GM23338 (cell line): ENCODE measurements at places on chromosomes 11 and 22. TPM values are rescaled to one million over a fixed set of nuclear protein-coding genes. Genes with fewer than 3 reads are reported as not detected.

DNA sequence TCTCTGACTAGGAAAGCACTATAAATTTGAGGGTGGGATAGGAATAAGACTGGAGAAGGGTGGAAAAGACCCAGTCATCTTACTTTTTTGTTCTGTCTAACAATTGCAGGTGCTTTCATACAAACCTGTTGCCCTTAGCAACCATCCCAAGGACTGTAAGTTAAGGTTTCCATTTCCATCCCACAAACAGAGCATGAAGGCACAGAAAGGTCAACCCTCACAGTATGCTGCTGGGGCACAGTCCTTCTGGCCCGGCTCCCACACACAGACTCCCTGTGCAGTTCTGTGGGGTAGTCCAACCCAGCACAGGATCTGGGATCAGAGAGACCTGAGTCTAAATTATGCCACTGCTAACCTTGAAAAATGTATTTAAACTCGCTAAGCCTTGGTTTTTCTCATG lies 38.4 kb upstream of the ETS1 start:
- DNase-seq: no peak
- no peak overlapping the region for H3K27ac ChIP-seq
- H3K4me3 ChIP-seq: no peak overlapping the region
- peaks cover 38% of the 10 kb centered on the region for H3K4me1 ChIP-seq
- H3K27me3 ChIP-seq: no peaks in the 10 kb centered on the region

The NDUFC2 gene
- total RNA-seq: 122 and 174 TPM in 2 replicates

- H3K4me1 ChIP-seq: 0 out of 2 replicates have a peak, but pooled peaks cover 12% of the 10 kb centered on the region
- H3K36me3 ChIP-seq: no peaks in the 10 kb centered on the region
- no peak for DNase-seq
- H3K27ac ChIP-seq: no peak overlapping the region
- no peaks in the 10 kb centered on the region for H3K27me3 ChIP-seq
Measured at GRCh38 chr11:2093575-2094353, 45.4 kb downstream of the IGF2 start.

The IGF2 gene
- 0.70 and 1.4 TPM in 2 replicates for total RNA-seq

DNA sequence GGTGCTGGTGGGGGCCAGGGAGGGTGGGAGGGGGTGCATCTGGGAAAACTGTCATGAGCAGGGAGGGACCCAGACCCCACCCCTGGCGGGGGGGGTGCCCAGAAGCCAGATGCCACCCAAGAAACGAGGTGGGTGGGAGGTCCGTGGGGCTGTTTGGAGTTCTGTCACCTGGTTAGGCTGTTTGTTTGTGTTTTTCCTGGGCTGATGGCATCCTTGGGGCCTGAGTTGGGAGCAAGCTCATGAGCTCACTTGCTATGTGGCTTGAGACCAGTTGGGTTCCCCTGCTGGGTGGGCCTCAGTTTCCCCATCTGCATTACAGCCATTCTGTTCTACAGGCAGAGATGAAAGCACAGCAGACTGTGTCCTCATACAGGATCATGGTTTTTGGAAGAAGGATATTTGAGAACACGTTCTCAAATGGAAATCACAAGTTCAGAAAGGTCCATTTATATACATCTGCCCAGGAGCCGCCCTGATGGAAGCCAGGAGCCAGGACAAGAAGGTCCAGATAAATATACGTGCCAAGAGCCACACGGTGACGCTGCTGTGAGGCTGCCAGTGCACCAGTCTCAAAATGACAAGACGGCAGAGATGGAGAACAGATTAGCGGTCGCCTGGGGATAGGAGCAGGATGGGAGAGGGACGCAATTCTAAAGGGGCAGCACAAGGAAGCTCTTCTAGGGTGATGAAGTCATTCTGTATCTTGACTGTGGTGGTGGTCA lies 312.9 kb downstream of the MN1 start:
- no peak for DNase-seq
- no peak overlapping the region for H3K4me3 ChIP-seq
- H3K4me1 ChIP-seq: no peaks in the 10 kb centered on the region
- H3K27me3 ChIP-seq: no peaks in the 10 kb centered on the region
- H3K27ac ChIP-seq: no peak overlapping the region

The TNKS1BP1 gene
- total RNA-seq: 61.0 and 72.2 TPM in 2 replicates

DNA sequence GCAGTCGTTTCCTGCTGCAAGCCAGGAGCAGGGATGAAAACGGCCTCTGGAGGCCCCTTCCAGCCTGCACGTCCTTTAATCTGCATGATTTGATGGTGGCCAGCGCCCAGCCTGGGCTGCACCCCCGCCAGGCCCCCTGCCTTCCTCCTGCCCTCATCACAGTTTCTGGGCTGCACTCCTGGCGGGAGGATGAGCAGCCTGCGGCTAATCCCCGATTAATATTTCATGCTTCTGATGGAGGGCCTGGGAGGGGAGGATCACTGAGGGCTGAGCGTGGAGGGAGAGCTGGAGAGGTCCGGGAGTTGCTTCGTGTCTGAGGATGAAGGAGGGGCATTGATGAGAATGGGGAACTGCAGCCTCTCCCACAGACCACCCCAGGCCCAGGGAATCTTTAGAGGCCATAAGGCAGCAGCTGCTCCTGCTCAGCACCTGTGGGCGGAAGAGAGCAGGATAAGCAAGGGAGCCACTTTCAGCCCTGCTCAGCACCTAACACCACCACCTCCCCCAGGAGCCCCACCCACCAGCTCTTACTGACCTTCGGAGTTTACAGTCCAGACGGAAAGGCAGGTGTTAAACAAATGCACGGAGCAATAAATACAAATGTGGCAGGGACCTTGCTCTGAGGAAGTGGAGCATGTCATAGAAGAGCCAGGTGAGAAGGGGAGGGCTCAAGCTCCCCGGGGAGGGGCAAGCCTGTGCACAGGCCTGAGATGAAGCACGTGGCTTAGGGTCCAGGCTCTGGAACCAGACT lies 135.0 kb upstream of the NECTIN1 start:
- H3K4me3 ChIP-seq: no peak overlapping the region
- no peak overlapping the region for H3K27ac ChIP-seq
- H3K27me3 ChIP-seq: no peaks in the 10 kb centered on the region

The MUC5B gene
- 0.90 TPM in 1 of 2 replicates, not detected in the other for total RNA-seq

- H3K27ac ChIP-seq: no peak overlapping the region
- peaks cover 20% of the 10 kb centered on the region for H3K4me1 ChIP-seq
- no peaks in the 10 kb centered on the region for H3K27me3 ChIP-seq
- no peak overlapping the region for H3K4me3 ChIP-seq
- H3K36me3 ChIP-seq: no peaks in the 10 kb centered on the region
Measured at GRCh38 chr22:30743257-30744020, 48.8 kb downstream of the OSBP2 start.

The OR56A1 gene
- total RNA-seq: 0.35 and 0.97 TPM in 2 replicates

DNA sequence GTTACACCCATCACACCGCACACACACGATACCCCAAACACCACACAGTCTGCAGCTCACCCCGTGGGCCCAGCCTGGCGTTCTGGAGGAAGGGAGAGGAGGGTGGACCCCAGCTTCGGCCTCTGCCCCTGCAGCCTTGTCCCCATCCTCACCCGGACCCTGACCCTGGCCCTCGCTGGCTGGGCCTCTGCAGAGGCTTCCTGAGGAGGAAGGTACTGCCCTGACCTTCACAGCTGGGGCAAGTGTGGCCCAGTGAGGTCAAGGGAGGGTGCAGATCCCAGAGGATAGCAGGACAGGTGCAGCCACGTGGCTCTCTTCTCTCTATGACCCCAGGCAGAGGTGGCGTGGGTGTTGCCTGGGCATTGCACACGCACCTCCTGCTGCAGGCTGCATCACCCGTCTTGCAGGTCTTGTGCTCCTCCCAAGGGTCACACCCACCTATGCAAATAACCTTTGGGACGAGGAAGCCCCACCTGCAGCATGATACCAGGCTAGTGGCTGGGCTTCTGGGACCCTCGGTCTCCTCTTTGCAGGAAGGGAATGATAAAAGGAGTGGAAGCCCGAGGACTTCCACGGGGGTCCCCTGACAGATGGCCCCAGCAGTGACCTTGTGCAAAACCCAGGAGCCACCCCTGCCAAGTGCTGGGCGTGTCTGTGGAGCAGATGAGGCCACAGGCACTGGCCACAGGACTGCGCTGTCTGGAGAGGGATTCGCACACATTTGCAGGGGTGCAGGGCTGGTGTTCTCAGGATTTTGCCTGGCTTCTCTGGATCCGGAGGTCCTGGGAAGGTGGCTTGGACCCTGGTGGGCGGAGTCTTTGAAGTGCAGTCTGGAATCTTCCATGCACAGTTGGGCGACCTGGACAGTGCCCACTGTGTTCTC lies 1241.5 kb downstream of the BRD1 start:
- H3K27ac ChIP-seq: no peak overlapping the region
- H3K4me3 ChIP-seq: no peak overlapping the region

GRCh38 chr22:38163844-38164550 lies 17.6 kb downstream of the PLA2G6 start:
- H3K4me1 ChIP-seq: no peaks in the 10 kb centered on the region
- H3K4me3 ChIP-seq: no peak overlapping the region
- H3K36me3 ChIP-seq: no peaks in the 10 kb centered on the region
- no peak for DNase-seq

DNA sequence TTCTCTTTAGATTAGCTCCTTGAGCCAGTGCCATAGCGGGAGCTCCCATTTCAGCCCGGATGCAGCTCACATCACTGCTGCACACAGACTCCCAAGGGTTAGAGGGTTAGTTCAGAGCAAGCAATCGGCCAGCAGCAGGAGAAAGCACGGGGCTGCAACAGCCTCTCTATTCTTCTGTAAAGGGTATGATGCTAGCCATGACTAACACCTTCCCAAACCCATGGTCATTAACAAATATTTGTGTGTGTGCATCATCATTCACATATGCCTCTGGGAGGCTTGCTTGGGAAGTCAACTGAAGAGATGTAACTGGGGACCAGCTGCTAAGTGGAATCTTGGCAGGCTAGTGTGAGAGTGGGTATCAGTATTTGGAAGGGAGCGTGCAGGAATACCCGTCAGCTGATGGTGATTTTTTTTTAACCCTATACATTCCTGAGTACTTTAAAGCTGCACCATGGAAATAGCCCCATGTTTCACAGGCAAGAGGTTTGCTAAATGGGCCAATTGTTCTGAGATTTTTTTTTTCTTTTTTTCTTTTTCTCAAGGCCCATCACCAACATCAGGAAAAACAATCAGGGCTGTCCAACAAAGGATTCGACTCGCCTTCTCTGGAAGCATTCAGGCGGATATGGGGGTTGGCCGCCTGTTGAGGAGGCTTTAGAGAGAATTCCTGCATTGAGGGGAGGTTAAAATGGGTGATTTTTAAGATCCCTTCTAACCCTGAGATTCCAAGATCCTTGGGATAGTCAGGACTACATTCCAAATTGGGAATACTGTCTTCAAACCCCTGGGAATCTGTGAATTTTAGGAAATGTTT lies 33.2 kb upstream of the CCDC89 start:
- peak overlapping the region; percentile 98 for H3K27ac ChIP-seq
- peaks cover 44% of the 10 kb centered on the region for H3K4me1 ChIP-seq
- DNase-seq: peak; percentile 86
- H3K27me3 ChIP-seq: no peaks in the 10 kb centered on the region

- no peak overlapping the region for H3K27ac ChIP-seq
- no peaks in the 10 kb centered on the region; the same call in 1 of the 2 replicates for H3K4me1 ChIP-seq
- no peak for DNase-seq
- H3K4me3 ChIP-seq: no peak overlapping the region
- no peaks in the 10 kb centered on the region for H3K27me3 ChIP-seq
Measured at GRCh38 chr11:78299000-78299710, 110.4 kb downstream of the USP35 start.

The PDE2A gene
- total RNA-seq: 8.2 and 16.2 TPM in 2 replicates

DNA sequence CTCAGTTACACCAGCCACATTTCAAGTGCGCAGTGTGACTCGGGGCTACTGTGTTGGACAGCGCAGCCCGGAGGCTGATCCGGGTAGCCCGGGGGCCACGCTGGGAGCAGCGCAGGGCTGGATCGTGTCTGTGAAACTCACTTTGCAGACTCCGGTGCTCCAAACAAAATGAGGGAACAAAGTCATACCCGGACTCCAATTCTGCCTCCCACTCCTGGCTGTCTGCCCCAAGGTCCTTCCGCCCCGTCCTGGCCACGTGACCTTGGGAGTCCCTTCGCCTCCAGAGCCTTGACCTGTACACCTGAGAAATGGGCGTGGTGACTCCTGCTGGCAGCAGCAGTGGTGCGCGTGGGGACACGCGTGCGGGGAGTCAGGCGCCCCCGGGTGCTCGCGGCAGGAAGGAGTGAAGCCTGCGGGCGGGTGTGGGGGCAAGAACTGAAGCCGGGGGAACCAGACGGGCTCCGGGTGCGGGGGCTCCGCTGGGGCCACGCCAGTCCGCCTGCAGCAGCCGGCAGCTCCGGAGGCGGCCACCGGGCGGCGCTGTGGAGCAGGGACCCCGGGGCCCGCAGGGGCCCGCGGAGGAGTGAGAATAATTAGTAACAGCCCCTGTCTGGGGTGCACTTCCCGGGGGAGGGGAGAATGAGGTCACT lies 42.4 kb downstream of the KCNJ4 start:
- H3K27me3 ChIP-seq: no peaks in the 10 kb centered on the region
- DNase-seq: peak; percentile 66
- H3K4me3 ChIP-seq: peak overlapping the region; percentile 50
- H3K36me3 ChIP-seq: no peaks in the 10 kb centered on the region
- H3K4me1 ChIP-seq: no peaks in the 10 kb centered on the region; the same call in 1 of the 2 replicates

DNA sequence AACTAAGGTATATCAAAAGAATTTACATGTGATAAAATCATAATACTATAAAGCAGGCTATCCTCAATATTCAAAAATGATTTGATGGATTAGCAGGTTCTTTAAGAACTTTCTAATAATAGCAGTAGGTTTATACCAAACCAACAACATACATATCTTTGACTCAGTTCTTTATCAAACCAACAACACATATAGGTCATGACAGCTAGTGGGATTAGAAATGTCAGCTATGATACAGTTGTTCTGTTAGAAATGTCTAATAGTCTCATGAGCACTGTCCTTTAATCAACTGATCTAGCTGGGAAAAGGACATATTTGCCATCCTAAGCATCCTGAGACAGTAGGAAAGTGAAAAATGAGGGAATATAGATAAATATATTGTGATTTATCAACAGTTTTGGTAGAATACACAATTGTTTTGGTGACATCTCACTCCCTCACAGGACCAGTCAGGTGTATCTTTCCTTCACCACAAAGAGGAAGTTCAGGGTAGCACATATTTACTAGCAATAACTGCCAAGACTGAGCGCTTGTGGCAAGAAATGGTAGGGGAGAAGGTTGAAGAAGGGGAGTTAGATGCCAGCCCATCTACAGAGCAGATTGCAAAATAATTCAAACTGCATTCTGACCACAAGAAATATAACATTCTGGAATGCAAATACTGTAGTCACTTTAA lies 90.8 kb upstream of the APOA1 start:
- no peaks in the 10 kb centered on the region; the same call in none of the 2 replicates for H3K36me3 ChIP-seq
- H3K4me3 ChIP-seq: no peak overlapping the region
- no peaks in the 10 kb centered on the region for H3K27me3 ChIP-seq
- no peak overlapping the region for H3K27ac ChIP-seq

- DNase-seq: no peak
- no peaks in the 10 kb centered on the region for H3K36me3 ChIP-seq
- no peaks in the 10 kb centered on the region for H3K27me3 ChIP-seq
- H3K4me1 ChIP-seq: peaks cover 27% of the 10 kb centered on the region
- H3K27ac ChIP-seq: peak overlapping the region; percentile 99
Measured at GRCh38 chr22:23786261-23786710, 480 bp upstream of the SMARCB1 start.

The SUSD2 gene
- 2.1 and 2.2 TPM in 2 replicates for total RNA-seq

The CDHR5 gene
- total RNA-seq: not detected in 2 replicates
